ENCODE measurements at places on chromosomes 16 and 17.

- DNase-seq = no peak
These were observed 6.0 kb downstream of the TBC1D24 start for GRCh38 chr16:2480948-2481347.

DNA sequence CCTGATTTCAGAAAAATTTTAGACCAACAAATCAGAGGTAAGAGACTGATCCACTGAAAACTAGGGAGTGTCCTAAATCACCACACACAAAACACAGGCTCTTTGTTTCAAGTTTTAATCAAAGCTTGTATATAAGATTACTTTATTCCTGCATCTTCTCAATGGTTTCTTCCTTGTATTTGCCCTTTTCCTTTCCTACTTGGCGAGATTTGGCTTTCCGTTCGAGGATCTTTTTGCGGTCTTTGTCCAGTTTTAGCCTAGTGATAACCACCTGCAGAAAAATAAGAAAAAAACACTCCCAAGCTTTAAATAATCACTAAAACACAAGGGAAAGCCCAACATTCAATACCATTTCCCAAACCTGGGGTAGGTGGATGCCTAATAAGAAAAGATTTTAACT lies 918 bp upstream of the KRABD2 start:
- no peak for DNase-seq

GRCh38 chr17:4944163-4944553 lies 4.1 kb downstream of the RNF167 start:
- DNase-seq = no peak

DNA sequence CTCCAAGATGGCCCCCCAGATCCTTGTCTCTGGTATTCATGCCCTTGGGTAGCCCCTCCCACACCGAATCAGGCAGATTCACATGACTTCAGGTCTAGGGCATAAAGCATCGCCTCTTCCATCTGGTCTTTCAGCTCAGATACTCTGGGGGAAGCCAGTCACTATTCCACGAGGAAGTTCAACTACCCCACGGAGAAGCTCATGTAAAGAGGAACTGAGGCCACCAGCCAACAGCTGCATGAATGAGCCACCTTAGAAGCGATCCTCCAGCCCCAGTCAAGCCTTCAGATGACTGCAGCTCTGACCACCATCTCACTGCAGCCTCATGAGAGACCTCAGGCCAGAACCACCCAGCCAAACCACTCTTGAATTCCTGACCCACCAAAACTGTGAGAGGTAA lies 54.1 kb downstream of the SOCS3 start:
- DNase-seq = no peak

DNA sequence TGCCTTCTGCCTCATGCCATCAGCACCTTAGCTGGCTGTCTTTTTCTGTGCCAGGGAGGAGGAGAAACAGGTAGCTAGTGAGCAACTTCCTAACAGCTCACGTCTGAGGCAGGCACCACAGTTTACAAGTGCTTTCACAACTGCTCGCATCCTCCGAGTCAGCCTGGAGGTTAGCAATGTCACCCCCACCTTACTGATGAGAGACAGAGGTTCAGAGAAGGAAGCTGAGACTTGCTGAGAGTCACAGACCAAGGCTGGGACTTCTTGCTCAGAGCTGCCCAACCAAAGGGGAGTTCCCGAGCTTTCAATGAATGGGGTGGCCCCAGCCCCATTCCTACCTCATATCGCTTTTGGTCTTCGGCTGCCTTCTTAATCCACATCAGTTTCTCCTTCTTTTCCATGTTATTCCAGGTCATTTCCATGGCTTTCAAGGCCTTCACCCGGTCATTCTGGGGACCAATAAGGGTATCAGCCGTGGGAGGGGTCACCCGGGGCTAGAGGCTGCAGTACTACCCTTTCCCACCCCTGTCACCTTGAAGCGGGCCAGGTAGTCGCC lies 9.6 kb downstream of the UBTF start:
- DNase-seq = no peak

Data from anterior cingulate cortex (tissue), 58 donors.